Endothelial cell of umbilical vein (primary cell): ENCODE measurements at places on chromosomes 16 and 17. TPM values are rescaled to one million over a fixed set of nuclear protein-coding genes. Genes with fewer than 3 reads are reported as not detected.

GRCh38 chr16:52912565-52913173 is 140.0 kb downstream of the CHD9NB start:
- peak; percentile 48 for DNase-seq

GRCh38 chr16:62067981-62068380 is 31.7 kb upstream of the CDH8 start:
- DNase-seq, result no peak

GRCh38 chr17:19390951-19391350 is 4.0 kb upstream of the MFAP4 start:
- no peak for DNase-seq

DNA sequence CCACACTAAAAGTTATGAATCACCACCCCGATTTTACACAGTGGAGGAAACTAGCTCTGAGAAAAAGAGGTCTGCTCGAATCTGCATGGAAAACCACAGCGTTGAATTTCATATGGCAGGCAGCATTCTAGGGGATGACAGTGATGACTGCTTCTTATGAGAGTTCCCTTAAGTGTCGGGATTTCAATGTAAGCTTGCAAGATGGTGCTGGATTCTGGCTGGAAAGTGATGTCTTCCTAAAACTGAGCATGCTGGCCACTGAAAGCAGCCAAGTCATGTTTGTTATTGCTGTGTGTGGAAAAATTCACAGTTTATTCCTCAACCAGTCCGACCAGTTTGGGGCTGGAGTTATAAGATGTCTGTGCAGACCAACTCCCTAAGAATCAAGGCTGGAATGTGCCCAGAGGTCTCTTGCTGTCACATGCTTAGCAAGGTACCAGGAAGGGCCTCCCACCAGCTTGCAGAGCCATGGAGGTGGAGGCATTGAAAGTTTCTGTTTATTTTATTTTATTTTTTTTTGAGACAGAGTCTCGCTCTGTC is 37.2 kb upstream of the GAN start:
- no peak for DNase-seq

- no peak for DNase-seq
Observed at GRCh38 chr16:76579277-76579922, 302.2 kb downstream of the CNTNAP4 start.

DNA sequence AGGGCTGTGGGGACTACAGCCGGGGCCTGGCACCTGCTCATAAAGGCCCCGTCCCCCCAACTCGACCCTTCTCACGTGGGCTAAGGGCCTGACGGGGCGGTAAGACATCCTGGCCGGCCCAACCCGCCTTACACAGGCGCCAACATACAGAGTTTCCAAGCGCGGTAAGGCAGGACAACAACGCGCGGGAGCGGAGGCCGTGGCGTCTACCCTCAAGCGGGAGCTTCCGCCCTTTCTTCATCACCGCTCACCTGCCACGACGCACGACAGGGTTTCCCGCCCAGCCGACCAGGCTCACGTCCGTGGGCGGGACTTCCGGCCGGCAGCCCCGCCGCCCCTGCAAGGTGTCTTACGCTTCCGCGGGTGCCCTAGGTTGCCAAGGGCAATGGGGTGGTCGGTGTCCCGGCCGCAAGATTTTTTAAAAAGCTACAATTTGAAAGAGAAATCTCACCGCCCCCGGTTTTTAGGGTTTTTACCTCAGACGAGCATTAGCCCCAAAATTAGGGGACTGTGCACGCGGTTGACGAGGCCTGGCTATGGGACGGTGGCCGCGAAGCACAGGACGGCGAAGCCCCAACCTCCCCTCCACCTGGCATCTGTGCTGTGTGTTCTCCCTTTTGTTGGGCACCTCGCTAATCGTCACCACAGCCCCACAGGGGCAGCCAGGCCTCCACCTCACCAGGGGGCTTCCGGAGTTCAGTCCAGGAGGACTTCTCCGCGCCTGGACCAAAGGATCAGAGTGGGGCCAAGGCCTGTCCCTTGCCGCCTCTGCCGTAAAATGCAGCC is at the start of gene TERB1:
TSS of gene TERB1 (minus strand) at position 265 of the 786 bp plus-strand sequence. CDS start 4,786 bp downstream, outside the sequence.
- no peak for DNase-seq

DNA sequence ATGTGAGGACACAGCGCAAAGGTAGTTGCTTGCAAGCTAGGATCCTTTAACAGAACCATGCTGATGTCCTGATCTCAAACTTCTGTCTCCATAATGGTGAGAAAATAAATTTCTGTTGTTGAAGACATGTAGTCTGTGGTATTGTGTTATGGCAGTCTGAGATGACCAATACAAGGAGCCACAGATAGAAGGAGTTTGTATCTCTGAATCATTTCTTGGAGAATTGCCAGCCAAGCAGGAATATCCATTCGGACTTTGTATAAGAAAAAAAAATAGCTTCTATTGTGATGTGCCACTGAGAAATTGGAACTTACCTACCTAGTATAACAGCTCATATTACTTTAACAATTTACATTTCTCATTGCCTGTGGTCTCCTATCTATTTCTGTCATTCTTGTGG is 447.6 kb upstream of the CA10 start:
- peak; percentile 60 for DNase-seq

DNA sequence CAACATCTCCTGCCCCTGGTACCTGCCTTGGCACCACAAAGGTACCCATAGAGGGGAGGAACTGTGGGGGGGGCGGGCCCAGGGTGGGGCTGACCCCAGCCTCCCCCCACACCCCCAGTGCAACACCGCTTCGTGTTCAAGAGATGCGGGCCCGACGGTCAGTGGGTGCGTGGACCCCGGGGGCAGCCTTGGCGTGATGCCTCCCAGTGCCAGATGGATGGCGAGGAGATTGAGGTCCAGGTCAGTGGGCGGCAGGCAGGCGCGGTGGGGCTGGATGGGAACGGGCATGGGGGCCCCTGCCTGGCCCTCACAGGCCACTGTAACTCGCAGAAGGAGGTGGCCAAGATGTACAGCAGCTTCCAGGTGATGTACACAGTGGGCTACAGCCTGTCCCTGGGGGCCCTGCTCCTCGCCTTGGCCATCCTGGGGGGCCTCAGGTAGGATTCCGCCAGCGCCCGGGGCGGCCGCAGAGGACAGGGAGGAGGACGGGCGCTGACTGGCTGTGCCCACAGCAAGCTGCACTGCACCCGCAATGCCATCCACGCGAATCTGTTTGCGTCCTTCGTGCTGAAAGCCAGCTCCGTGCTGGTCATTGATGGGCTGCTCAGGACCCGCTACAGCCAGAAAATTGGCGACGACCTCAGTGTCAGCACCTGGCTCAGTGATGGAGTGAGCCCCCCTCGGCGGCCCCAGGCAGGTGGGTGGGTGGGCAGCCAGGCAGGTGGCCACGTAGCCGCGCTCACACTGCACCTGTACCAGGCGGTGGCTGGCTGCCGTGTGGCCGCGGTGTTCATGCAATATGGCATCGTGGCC is 7.1 kb downstream of the GCGR start:
- DNase-seq, result no peak

GRCh38 chr17:50944054-50944901 is 78.1 kb upstream of the TOB1 start:
- DNase-seq, result peak; percentile 24

DNA sequence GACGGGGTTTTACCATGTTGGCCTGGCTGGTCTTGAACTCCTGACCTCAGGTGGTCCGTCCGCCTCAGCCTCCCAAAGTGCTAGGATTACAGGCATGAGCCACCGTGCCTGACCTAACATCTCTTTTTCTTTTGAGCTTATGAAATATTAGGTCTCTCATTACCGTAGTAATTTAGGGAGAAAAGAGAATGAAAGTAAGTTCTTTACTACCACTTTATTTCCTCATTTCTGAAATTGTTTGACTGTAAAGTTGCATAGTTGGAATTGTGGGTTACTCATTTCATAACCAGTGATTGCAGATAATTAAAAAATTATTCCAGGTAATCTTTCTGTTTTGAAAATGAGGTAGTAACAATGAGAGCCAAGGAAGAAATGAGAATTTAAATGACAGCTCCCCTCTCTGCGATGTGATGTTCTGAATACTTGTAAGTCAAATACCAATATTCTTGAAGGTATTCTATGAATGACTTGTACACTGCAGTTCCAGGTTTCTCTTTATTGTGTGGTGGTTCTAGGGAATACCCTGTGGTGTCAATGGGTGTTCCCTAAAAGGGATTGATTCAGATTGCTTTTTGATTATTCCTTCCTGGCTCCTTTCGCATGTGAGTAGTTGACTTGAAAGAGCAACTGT is 28.3 kb downstream of the MAP2K4 start:
- DNase-seq, result no peak

DNA sequence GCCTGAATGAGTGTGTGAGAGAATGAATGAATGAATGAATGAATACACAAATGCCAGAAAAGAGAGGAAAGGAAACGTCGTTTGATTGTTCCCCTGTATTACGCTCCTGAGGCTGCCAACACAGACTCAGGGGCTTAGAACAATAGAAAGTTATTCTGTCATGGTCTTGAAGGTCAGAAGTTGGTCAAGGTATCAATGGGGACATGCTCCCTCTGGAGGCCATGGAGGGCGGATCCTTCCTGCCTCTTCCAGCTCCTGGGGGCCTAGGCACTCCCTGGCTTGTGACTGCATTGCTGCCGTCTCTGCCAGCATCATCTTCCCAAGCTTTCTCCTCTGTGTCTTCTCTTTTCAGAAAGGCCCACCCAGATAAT is 1.5 kb upstream of the SLC38A8 start:
- DNase-seq, result peak; percentile 20

DNA sequence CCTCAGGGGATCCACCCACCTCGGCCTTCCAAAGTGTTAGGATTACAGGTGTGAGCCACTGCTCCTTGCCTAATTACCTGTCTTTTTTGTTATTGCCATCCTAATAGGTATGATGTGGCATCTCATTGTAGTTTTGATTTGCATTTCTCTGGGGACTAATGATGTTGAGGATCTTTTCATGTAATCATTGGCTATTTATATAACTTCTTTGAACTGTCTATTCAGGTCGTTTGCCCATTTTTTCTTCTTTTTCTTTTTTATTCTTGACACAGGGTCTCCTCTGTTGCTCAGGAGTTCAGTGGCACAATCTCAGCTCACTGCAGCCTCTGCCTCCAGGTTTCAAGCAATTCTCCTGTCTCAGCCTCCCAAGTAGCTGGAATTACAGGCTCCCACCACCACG is 1.3 kb upstream of the TGFB1I1 start:
- no peak for DNase-seq

GRCh38 chr16:50570808-50571598 is 22.8 kb downstream of the NKD1 start:
- DNase-seq, result no peak

DNA sequence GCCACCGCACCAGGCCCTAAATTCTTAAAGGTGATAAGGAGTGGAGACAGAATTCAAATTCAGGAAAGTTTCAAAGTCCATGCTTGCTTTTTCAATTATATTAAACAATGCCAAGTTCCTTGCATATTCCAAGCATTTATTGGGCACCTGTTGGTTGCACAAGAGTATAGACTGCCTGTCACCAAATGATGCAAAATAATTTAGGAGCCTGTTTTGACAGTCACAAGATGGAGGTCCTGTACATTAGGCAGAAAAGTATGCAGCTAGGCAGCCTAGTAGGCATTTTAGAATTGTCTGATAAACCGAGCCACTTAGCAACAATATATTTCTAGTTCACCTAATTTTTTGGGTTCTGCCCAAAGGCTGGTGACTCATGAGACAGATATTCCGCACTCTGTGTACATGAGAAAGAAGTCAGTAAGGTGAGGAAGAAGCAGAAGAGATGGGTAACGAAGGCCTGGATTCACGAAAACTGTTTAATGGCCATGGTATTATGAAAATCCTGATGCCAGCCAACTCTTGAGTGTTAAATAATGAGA is 7.3 kb downstream of the ACACA start:
- no peak for DNase-seq

DNA sequence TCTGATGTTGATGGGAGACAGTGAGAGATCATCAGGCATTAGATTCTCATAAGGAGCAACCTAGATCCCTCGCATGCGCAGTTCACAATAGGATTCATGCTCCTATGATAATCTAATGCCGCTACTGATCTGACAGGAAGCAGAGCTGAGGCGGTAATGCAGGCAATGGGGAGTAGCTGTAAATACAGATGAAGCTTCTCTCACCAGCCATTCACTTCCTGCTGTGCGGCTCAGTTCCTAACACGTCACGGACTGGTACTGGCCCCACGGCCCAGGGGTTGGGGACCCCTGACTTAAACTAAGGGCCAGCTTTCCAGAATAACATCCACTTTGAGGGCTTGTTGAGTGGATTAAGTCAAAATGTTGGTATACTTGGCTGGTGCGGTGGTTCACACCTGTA is 2.6 kb upstream of the TMEM219 start:
- no peak for DNase-seq

DNA sequence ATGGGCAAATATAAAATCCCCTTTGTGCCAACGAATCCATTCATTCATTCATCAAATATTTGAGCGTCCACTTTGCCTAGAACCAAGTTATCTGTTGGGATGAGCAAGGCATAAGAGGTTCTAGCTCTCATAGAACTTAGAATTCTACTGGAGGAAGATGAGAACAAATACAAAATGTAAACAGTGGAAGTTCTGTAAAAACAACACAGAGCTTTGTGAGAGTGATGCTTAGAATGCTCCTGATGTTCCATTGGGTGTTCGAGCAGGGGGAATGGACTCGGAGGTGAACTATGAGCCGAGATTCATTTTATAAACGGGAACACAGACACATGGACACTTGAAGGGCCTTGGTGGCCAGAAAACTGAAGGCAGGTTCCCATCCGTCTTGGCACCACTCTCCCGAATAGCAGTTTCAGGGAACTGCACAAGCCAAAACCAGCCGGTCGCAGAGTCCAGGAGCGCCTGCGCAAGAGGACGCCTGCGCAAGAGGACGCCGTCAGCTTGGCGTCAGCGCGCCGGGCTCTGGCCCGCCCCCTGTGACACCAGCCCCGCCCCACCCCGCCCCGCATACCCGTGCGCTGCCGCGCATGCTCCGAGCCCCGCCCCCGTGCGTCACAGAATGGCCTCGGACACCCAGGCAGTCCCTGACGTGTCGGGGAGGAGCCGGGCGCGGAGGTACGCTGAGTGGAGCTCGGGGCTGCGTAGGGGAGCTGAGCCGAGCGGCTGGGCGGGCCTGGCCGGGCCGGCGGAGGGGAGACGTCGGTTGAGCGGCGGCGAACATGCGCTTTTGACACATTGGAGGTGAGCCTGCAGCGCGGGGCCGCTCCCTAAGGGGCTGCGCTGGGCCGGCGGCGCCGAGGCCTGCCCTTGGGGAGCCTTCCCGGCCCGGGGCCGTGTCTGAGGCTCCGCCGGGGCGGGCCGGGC is at the start of gene NDEL1:
TSS of gene NDEL1 (plus strand) at position 640 of the 924 bp plus-strand sequence. CDS start 8,388 bp downstream, outside the sequence.
- DNase-seq, result peak; percentile 98

- DNase-seq, result no peak
Observed at GRCh38 chr16:49698931-49699840, 156.7 kb downstream of the ZNF423 start.

The IKZF3 gene
- polyA plus RNA-seq, result not detected in 2 replicates

The NPIPB9 gene
- 0.29 and 0.36 TPM in 2 replicates for polyA plus RNA-seq

The MFAP4 gene
- polyA plus RNA-seq, result not detected in 2 replicates

The NOD2 gene
- polyA plus RNA-seq, result 0.03 and 0.07 TPM in 2 replicates

The DRC7 gene
- 0.13 and 0.77 TPM in 2 replicates for polyA plus RNA-seq

The KRTAP17-1 gene
- not detected in 2 replicates for polyA plus RNA-seq

The SOST gene
- not detected in 2 replicates for polyA plus RNA-seq

The SLC38A8 gene
- not detected in 2 replicates for polyA plus RNA-seq

The FBXL16 gene
- 0.07 and 0.18 TPM in 2 replicates for polyA plus RNA-seq

The MSLN gene
- polyA plus RNA-seq, result not detected in 2 replicates

The CCL18 gene
- polyA plus RNA-seq, result not detected in 2 replicates
